ENCODE measurements at places on chromosomes 13 and 19.
A peak's percentile ranks its signal among the peaks of the same experiment; 100 is the strongest.

DNA sequence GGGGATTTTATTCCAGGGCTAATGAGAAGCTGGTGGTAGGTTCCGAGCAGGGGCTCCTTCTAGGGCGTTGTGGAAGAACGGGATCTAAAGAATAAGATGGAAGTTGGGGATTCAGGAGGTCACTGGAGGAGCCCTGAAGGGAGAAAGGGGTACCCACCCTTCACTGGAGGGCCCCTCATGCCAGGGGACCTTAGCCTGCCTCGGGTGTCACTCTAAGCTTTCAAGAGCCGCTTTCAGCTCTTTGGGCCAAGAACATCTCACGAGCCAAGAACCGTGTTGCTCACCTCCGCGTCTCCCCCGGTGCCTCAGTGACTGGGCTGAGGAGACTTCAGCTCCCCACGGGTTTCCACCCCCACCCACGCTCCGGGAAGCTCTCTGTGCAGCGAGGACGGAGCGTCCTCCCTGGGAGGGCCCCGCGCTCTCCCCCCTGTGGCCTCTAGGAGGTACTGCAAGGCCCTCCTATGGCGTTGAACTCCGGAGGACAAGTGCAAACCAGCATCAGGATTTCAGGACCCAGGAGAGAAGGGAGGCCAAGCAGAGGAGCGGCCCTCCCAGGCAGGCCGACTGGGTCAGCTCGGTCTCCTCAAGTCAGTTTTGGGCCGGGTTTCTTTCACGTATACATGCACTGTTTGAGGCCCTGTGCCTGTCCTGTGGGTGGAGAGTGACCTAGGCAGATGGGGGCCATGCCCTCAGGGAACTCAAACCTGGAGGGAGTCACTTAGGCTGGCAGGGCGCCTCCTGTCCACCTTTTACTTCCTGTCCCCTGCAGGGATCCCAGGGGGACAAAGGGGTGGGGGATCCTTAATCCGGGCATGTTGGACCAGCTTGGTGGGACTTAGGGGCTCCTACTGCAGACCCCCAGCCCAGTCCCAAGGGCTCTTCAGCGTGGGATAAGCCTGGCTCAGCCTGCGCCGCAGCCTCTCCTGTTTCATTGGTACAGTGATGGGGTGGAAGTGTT, 5.1 kb upstream of the KRTDAP start:
- DNase-seq, result peak; percentile 45

GRCh38 chr13:114001331-114002008, 27.6 kb upstream of the C13orf46 start:
- no peak for DNase-seq

- DNase-seq, result no peak
These were observed 520 bp downstream of the LGALS4 start for GRCh38 chr19:38812009-38812840.

DNA sequence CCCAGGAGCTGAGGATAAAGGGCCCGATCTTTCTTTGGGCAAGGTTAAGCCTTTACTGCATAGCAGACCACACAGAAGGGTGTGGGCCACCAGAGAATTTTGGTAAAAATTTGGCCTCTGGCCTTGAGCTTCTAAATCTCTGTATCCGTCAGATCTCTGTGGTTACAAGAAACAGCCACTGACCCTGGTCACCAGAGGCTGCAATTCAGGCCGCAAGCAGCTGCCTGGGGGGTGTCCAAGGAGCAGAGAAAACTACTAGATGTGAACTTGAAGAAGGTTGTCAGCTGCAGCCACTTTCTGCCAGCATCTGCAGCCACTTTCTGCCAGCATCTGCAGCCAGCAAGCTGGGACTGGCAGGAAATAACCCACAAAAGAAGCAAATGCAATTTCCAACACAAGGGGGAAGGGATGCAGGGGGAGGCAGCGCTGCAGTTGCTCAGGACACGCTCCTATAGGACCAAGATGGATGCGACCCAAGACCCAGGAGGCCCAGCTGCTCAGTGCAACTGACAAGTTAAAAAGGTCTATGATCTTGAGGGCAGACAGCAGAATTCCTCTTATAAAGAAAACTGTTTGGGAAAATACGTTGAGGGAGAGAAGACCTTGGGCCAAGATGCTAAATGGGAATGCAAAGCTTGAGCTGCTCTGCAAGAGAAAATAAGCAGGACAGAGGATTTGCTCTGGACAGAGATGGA, 8.4 kb upstream of the CEACAM19 start:
- no peak for DNase-seq

DNA sequence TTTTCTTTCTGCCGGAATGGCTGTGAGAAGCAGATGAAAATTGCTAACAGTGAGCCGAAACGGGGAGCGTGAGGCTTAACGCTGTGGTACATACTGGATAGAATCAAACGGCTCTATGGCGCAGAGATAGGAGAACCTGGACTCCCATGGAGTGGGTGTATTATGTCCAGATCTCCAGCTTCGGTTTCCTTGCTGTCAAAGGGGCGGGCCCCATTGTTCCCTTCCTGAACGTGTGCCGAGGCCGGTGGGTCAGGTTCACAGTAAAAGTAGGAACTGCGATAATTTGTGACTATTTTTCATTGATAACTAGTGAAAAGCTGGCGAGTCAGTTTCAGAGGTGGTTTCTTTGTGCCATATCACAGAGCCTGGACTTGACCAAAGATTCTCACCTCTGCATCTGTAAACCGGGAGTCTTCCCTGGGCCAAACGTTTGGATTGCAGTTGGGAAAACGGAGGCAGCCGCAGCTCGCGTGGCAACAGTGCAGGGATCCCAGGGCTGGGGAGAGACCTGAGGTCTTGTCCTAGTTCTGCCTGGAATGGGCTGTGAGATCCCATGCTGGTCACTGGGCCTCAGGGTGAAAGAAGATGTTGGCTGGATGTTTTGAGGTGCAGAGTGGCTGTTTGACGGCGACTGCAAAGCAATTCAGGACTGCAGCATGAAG, 752 bp downstream of the RPL18A start:
- DNase-seq, result no peak

DNA sequence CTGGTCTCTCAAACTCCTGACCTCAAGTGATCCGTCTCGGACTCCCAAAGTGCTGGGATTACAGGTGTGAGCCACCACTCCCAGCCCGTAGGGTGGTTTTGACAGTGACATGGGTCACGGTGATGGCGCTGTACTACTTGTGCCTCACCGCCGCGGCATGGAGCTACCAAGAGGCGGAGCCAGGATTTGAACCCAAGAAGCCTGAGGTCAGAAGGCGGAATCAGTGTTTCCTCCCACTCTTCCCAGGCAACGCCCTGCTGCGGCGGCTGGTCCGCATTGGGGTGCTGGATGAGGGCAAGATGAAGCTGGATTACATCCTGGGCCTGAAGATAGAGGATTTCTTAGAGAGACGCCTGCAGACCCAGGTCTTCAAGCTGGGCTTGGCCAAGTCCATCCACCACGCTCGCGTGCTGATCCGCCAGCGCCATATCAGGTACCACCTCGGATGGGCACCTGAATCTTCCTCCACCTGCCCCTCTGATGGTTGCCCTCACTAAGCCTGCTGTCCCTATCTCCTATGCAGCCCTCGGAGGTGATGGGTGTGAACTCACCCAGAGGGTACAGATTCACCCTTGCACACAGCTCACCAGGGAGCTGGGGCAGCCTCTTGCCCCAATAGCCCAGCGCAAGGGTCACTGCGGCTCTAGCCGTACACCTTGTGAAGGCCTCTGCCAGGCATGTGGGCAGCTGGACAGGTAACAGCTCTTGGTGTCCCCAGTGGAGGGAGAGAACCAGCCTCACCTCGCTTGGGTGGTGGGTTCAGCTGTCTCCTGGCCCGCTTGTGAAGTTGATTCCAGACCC, 5.6 kb downstream of the RPS9 start:
- DNase-seq, result no peak

GRCh38 chr13:108855737-108856387, 226.5 kb downstream of the MYO16 start:
- no peak for DNase-seq

DNA sequence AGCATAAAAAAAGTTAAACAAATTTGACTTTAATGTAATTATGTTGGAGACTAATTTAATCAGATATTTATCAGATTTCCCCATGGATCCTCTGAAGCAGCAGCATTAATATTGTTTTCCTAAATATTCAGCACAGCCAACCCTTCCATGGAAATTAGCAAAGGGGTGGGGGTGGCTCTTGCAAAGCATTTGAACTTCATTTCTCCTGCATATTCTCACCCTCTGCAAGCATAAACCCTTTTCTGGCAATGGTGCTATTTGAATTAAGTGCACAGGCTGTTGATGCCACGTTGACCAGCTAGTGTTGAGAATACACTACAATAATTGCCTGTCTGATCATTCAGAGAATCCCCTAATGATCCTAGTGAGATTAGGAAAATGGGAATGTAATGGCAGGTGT, 488.1 kb upstream of the KLF12 start:
- no peak for DNase-seq

DNA sequence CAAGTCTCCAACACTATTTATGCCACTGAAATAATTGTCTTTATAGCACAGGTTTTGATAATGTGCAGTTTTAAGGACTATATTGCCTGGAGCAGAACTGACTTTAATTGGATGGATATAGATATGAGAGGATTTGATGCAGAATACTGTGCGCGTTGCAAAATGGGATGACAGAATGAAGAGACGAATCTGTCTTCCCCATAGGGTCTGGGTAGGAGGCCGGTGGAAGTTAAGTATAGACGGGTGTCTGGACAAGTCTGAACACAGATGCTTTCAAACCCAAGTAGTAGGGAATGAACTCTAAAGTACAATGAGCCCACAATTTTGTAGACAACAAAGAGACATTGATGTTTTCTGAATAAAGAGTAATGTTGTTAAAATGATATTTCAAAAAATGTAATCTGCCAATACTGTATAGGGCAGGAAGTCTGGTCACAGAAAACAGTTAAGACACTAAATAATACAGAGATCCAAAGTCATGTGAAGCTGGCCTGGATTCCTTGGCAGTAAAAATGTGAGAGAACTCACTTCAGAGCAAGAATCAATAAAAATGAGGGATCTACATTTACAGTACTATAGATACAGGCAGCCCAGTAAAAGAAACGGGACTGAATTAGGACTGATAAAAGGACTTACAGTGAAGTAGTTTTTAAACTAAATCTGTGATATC, 125.5 kb downstream of the ENOX1 start:
- no peak for DNase-seq

- no peak for DNase-seq
These were observed 462.0 kb downstream of the LIG4 start for GRCh38 chr13:107753291-107753690.

DNA sequence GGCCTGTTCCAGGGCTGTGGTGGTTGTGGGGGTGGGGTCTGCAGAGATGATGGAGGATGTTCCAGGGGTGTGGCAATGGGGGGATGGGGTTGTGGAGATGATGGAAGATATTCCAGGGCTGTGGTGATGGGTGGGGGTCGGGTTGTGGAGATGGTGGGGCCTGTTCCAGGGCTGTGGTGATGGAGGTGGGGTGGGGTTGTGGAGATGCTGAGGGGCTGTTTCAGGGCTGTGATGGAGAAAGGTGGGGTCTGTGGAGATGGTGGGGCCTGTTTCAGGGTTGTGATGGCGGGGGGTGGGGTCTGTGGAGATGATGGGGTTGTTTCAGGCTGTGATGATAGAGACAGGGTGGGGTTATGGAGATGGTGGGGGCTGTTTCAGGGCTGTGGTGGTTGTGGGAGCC, 62.0 kb downstream of the TEX29 start:
- no peak for DNase-seq

All from NCI-H1105 treated with DMSO at 0.1 percent for 48 hours (cell line).